ENCODE measurements at places on chromosomes 5 and 9.

DNA sequence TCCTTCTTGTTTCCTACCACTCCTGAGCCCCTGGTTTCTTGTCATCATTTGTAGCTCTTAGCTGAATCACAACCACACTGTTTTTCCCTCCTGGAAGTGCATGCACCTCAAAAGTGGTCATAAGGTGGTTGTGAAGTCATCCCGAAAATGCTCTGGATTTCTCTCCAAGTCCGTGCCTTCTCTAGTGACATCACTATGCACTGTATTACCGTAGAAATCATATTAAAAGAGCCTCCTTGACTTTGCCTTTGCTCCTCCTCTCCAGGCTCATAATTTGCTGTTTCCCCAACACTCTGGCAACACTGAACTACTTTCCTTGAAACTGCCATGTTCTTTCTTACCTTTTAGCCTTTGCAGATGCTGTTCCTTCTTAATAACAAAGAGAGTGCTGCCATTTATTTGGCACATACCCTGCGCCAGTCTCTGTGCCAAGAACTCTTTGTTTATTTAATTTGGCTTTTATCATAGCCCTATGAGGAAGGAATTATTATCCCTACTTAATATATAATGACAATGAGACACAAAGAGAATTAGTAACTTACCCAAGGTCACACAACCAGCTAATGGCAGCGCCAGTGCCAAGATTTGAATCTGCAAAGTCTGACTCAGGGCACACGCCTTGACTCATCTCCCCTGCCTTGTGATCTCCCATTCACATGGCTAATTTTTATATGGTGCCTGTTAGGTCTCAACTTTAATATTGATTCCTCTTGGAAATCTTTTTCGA, 115.4 kb downstream of the KIF4B start:
- DNase-seq: no peak

GRCh38 chr9:72132052-72132451, 17.2 kb upstream of the GDA start:
- no peak for DNase-seq

GRCh38 chr9:35912791-35913400, 3.6 kb downstream of the SPAAR start:
- DNase-seq: no peak

- no peak for DNase-seq
These were observed 115.5 kb downstream of the SLC12A2 start for GRCh38 chr5:128199104-128199503.

GRCh38 chr5:177134697-177135225, 1.2 kb downstream of the NSD1 start:
- DNase-seq: no peak

- no peak for DNase-seq
These were observed 109.8 kb downstream of the GIN1 start for GRCh38 chr5:103010168-103010567.

GRCh38 chr5:145811834-145812625, 23.1 kb downstream of the PRELID2 start:
- DNase-seq: no peak

- no peak for DNase-seq
These were observed 334.7 kb upstream of the ZNF608 start for GRCh38 chr5:125081101-125081500.

DNA sequence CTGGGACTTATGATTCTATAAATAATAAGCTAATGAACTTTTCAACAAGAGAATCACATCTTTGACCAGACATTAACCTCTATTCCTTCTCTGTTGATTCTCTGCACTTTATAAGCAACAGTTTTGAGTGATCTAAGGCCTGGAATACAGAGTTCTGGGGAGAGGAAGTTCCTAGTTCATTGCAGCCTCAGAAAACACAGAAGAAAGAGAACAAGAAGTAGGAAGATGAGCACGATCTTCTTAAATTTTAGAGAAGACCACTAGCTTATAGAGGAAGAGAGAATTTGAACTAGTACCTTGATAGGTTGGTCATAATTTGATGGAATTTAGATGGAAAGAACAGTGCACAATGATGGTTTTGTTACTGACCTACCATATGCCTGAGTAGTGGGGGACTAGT, 8.5 kb upstream of the C9orf72 start:
- no peak for DNase-seq

GRCh38 chr9:131688377-131688776, 51.5 kb downstream of the RAPGEF1 start:
- no peak for DNase-seq

- DNase-seq: no peak
These were observed 423.0 kb downstream of the DIRAS2 start for GRCh38 chr9:90219548-90220118.

DNA sequence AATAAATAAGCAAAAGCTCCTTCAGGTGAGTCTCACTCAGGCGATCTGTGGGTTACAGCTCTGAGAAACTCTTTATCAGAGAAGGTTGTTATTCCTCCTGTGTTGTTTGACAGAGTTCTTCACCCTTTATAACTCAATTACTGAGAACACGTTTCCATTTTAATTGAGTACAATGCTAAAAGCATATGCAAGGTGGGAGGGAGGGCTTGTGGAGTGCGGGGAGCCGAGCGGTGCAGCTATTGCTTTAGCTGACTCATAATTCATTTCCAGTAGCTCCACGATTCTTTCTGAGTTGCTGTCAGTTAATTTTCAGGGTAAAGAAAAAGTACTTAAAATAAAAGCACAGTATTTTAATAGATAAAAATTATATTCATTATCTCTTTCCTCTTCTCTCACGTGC, 104.7 kb upstream of the CKMT2 start:
- no peak for DNase-seq

- DNase-seq: no peak
These were observed 138.7 kb upstream of the PALM2AKAP2 start for GRCh38 chr9:109641372-109641659.

- DNase-seq: peak; percentile 33
These were observed 757 bp downstream of the SAPCD2 start for GRCh38 chr9:137069508-137070091.

DNA sequence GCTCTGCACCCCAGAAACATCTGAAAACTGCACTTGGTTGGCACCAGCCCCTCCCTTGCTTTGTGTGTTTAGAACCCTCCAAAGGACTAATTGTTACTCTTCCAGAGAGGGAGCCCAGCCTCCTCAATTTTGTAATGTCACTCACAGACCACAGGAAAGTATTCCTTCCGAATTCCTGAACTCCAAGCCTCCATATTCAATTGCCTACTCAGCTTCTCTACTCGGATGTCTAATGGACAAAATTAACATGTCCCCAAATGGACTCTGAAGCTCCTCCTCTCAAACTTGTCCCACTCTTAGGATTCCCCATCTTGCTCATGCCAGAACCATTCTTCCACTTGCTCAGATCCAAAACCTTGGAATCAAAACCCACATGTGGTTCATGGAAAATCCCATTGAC, 3.9 kb upstream of the TMEM171 start:
- DNase-seq: no peak

DNA sequence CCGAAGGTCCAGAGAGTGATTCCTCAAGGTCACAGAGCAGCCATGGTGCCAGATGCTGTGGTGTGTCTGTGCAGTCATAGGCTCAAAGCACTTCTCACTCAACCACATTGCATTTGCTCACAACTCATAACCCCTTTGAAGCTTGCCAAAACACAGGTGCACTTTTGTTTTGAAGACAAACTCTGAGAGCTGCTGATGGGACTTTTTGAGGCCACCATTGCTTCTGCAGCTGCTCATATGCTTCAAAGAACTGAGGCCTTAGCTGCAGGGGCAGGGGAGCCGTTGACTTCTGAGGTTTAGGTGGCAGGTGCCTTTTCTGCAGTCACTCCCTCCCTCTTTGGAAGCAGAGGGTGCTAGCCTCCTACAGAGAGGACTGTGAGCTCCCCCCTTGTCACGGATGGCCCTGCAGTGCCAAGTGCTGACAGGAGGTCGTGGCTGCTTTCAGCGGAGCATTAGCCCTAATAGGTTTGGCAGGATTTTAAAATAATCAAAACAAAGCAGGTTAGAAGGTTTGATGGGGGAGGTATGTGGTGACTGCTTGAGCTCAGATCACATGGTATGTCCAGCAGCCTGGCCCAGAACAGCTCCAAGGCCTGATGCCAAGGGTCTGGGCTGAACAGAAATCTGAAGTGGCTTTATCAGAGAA, 232.1 kb downstream of the MAN2A1 start:
- no peak for DNase-seq

DNA sequence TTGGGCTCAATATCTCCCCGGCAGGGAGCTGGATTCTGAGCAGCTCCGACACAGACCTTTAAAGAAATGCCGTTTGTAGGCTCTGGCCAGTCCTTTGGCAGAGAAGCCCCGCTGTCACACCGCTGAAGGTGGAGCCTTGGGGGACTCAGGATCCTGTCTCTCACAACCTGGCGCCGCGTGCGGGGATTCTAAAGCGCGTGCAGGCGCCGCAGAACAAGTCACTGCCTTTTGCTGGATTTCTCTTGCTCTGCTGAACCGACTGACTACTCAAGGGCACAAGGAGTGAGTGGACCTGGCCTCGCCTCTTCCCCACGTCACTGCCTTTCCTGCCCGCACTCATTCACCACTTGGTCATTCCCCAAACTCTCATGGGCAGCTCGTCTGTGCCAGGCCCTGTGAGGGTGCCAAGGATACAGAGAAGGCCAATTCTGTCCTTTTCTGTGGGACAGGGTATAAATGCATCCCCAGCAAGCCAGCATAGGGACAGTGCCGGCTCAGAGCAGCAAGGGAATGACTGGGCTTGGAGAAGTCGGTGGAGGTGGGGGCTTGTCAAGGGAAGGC, 69.3 kb downstream of the CRB2 start:
- DNase-seq: no peak

GRCh38 chr9:111940697-111941096, 44.1 kb downstream of the UGCG start:
- DNase-seq: no peak

GRCh38 chr9:555493-555892, 286.0 kb upstream of the DMRT1 start:
- DNase-seq: no peak

- no peak for DNase-seq
These were observed 25.7 kb downstream of the ANKRA2 start for GRCh38 chr5:73539730-73540129.

GRCh38 chr5:150590979-150591695, 49.3 kb upstream of the SYNPO start:
- DNase-seq: no peak

DNA sequence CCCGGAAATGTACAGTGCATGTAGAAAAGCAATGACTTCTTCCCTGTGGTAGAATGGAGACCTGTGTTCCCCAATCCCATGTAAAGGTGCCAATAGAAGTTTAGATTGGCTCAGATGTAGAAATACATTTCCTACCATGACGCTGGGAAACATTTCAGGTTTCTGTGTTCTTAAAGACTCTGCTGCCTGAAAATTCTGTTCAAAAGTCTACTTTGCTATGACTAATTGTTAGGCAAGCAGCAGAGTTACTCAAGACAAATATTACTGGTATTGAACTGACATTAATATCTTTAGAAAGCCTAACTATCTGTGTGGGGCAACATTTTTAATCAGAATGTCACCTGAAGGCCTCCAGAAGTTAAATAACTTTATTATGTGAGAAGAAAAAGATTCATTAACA, 75.5 kb upstream of the ELL2 start:
- no peak for DNase-seq

DNA sequence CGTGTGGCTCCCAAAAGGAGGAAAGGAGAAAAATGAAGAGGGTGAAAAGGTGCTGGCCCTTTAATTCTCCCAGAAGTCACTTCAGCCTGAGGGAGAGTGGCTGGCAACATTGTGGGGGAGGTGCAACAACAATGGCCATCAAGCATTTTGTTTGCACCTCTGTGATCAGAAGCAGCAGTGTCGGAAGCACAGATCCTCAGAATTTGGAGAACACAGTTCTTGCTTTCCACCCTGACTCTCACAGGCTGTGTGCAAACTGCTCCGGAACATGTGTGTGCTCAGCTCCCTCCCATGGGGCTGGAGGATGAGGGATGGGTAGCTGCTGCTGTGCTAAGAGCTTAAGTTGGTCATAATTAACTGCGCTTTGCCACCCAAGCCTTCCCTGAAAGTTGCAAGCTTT, 127.1 kb downstream of the DPYSL3 start:
- no peak for DNase-seq

DNA sequence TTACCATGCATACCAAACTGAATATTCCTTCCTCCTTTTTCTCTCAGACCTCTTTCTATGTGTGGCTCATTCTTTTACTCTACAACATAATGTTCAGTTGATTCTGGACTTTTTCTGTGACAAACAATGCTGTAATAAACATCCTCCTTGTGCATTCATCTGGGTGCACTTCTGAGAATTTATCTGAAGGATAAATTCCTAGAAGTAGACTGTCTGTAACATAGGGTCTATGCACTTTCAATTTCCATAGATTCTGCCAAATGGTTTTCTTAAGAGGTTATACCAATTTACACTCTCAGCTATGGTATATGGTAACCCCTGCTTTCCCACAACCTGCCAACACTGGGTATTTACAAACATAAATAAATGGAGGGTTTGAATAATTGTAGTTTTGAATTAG, 24.1 kb upstream of the TNC start:
- DNase-seq: no peak

DNA sequence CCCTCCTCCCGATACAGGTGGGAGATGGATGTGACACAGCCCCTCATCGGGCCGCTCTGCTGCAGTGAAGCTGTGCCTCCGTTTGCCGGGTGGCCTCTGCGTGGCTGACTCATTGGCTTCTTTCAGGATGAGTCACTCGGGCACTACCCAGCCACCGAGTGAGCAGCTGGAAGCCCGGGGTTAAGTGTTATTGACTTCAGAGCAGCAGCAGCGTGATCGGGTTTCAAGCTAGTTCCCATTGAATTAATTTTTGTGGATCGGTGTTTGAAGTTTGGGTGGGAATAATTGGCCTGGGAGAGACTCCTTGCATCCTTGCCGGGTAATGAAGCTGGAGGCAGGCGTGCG, 266.4 kb upstream of the IRX4 start:
- no peak for DNase-seq

GRCh38 chr5:123601610-123602009, 89.6 kb downstream of the CSNK1G3 start:
- DNase-seq: no peak

DNA sequence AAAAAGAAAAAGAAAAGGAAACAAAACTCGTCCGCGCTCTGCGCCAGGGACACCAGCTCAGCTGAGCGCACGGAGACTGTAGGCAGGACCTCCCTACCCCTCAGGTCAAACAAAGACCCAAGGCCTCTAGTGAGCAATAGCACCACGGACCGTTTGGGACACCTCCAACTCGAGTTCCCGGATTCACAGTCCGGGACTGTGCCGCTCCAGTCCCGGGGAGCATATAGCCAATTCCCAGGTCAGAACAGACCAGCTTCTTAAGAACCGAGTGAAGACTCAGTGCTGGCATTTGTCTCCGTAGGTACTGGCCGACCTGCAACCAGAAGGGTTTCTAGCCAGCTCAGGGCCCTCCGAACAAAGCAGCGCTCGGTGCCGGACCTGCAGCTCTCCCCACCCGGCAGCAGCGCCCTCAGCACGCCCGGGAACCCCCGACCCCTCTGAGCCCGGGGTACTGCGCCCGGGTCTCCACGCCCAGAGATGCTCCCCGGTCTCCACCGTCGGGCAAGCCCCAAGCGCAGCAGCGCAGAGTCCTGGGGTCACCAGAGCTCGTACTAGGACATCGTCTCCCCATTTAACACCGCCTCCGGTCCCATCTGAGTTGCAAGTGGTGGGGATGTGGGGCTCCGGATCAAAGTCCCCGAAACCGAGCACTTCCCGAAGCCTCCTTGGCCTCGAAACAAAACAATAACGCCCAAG, 591 bp downstream of the ABCA1 start:
- peak; percentile 40 for DNase-seq

Measured in activated CD4-positive, CD25-positive, alpha-beta regulatory T cell treated with anti-CD3 and anti-CD28 coated beads, Interleukin-2, amount 50 U/mL, for 72 hours (primary cell).